ENCODE measurements at places on chromosomes 4 and X.

- DNase-seq: peak; percentile 42
Observed at GRCh38 chr4:3868211-3869173, 102.3 kb downstream of the ADRA2C start.

- DNase-seq: no peak
Observed at GRCh38 chr4:128220286-128221235, 67.1 kb downstream of the PGRMC2 start.

- DNase-seq: no peak
Observed at GRCh38 chrX:105463473-105463872, 243.0 kb upstream of the TEX13A start.

DNA sequence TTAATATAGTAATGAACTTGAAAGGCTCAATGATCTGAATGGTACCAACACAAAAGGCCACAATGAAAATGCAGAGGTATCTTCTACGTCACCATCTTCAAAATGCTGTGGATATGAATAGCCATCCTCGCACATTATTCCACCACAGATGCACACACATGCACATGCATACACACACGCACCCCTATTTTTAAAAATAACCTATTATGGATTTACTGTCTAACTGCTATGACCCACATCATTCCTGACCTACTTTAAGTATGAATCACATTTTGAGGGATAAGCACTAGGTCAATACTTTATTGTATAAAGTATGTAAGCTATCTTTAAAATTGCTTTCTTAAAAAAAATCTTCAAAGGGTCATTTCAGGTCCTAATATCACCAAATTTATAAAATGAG lies 24.4 kb upstream of the CORIN start:
- no peak for DNase-seq

- no peak for DNase-seq
Observed at GRCh38 chrX:40085714-40086113, 12.0 kb downstream of the BCOR start.

- DNase-seq: no peak
Observed at GRCh38 chrX:148192547-148192946, 211.4 kb downstream of the FMR1NB start.

DNA sequence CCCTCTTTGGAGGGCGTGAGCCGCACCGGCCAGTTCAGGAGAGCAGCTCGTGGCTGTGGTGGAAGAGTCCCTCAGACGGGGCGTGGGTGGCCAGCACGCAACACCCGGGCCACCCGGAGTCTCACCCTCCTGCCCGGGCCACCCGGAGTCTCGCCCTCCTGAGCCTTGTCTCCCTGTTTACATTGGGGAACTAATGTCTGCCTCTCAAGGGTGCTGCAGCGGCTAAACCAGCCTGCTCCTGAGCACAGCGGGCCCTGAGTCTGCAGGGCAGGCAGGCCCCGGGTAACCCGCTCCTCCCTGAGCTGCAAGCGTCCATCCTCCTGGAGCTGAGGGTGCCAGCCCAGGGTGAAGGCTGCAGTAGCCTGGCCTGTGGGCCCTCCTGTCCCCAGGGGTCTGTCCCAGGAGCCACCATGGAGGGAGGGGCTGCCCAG lies 3.0 kb downstream of the PDE6B start:
- no peak for DNase-seq

- DNase-seq: no peak
Observed at GRCh38 chrX:121160987-121161386, 113.6 kb downstream of the GLUD2 start.

GRCh38 chr4:2699534-2699933 lies 56.6 kb downstream of the TNIP2 start:
- DNase-seq: no peak

DNA sequence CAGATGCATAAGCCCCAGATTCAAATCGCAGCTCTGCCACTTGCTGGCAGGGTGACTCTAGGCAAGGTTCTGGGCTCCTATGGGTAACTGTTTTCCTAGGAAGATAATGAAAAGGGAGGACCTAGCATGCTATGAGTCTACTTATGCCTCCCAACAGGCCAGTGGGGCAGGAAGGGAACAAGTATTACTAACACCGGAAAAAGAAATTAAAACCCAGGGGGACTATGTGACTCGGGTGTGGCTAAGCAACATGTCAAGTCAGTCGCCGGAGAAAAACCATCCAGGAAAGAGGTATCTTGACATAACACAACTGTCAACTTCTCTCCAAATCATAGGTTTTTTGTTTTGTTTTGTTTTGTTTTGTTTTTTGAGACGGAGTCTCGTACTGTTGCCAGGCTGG lies 45.5 kb upstream of the RBPJ start:
- DNase-seq: no peak

DNA sequence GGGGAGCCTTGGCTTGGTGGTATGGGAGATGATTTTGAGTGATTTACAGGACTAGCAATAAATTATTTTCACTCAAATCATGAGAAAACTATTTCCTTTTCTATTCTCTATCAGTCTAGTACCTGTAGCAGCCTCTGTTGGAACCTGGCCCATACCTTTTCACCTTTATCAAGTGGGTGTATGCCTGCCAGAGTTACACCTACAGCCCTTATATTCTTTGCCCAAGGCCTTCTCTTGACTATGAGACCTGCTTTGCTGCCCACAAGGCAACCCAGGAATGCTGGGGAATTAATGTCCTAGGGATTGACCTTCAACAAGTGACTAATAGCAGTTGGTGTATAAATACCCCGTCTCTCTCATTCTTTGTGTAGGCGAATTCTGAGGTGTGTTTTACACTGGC lies 20.0 kb upstream of the LEF1 start:
- no peak for DNase-seq

DNA sequence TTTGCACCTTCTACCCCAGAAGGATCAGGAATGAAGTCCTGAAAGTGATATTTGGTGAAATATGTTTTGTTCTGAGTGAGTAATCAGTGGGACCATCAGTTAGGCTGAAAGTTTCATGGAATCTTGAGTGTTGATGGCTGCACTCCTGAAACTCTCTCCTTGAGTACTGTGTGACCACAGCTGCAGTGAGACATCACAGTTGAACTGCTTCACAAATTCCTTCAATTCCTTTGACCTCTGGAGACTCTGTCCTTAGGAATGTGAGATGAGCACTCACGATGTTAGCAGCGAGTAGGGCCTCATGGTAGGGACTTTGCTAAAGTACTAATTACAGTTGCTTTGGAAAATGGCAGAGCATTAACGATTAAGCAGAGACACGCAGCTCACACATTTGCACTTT lies 142.9 kb upstream of the SLC4A4 start:
- no peak for DNase-seq

- no peak for DNase-seq
Observed at GRCh38 chr4:138113819-138114400, 128.2 kb downstream of the SLC7A11 start.

- peak; percentile 59 for DNase-seq
Observed at GRCh38 chr4:40550948-40551462, 78.7 kb downstream of the RBM47 start.

DNA sequence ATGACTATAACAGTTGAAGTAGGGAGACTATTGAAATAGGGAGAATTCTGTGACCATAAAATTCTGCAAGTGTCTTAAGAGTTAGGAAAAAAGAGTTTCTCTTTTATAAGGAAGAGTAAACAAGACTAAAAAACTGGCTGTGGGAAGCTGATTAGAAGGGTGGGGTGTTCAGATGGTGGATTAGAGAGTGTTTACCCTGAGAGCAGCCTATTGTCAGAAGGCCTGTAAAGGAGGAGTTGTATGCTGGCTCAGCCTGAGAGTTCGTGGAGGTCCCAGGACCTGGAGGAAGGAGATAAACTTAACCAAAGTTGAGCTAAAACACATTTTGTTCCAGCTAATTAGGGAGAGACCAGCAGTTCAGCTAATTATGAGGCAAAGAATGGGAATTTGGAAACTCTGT lies 629.7 kb downstream of the PCDH7 start:
- DNase-seq: no peak

GRCh38 chrX:2627272-2627867 lies 63.7 kb upstream of the CD99 start:
- DNase-seq: peak; percentile 52

DNA sequence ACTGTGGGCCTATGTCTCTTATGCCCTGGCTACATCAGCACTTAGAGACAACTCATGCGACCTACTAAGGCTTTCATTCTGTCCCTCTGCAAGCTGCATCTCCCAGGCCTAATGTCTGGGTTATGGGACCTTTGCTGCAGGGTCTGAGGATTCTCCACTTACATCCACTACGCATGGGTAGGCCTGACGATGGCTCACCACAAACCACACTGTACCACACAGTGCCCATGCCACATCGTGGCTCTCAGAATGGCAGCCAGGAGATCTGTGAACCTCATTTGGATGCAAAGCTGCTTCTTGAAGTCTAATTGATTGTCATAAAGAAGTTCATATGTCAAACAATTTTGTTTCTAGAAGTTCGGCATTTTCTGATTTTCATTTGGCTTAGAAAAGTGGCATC lies 84.6 kb upstream of the BEND4 start:
- no peak for DNase-seq

DNA sequence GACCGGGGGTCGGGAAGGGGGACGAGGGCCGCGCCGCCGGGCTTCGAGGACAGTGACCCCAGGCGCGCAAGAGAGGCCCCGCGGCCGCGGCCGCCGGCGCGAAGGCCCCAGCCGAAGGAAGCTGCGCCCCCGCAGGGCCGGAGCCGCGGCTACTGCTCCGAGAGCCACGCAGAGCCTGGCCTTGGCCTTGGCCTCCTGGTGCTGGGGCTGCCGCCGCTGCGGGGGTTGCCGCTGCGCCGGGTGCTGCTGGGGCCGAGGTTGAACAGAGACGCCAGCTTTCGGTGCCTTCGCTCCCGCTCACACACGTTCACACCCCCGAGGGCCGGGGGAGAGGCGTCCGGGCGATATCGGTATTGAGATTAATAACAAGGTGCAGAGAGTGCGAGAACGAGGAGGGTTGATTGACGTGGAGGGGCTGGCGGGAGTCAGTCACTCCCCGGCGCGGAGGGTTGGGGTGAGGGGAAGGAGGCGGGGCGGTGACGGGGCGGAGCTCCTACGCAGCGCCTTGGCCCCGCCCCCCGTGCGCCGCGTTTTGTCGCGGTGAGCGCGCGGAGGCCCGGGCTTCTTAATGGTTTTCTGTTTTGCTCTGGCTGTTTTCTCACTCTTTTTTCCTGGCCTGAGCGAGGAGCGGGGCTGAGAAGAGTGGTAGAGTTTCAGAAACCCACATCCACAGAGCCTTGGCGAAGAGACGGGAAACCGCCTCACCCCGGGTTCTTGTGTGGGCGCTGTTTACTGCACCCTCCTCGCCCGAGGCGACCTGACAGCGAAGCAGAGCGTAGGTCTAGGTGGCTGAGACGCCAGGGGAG lies 878 bp upstream of the CNOT6L start:
- DNase-seq: peak; percentile 97

- peak; percentile 87 for DNase-seq
Observed at GRCh38 chr4:6942238-6942800, 32.7 kb downstream of the TBC1D14 start.

DNA sequence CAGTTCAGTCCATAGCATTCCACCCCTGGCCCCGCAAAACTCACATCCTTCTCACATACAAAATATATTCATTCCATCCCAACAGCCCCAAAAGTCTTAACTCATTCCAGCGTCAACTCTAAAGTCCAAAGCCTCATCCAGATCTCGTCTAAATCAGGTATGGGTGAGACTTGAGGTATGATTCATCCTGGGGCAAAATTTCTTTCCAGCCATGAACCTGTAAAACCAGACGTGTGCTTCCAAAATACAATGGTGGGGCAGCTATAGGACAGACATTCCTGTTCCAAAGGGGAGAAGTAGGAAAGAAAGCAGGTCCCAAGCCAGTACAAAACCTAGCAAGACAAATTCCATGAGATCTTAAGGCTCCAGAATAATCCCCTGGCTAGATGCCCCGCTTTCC lies 76.9 kb downstream of the CLDN34 start:
- DNase-seq: no peak

- no peak for DNase-seq
Observed at GRCh38 chr4:126799416-126799815, 833.3 kb upstream of the INTU start.

DNA sequence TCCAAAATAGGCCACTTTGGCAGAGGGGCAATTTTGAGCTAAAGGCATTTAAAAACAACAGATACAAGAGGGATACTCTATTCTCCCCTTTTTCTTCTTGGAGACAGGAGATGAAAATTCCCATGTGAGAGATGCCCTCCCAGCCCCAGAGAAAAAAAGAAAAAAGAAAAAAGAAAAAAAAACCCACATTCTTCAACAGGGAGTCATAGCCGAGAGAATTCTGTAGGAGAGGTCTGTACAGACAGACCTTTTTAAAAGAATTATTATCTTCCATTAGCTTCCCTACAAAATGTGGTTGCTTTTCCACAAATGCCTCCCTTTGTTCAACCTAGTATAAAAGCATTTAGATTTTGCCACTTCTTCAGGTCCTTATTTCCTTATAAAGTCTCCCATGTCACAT lies 89.9 kb downstream of the SPCS3 start:
- DNase-seq: no peak

DNA sequence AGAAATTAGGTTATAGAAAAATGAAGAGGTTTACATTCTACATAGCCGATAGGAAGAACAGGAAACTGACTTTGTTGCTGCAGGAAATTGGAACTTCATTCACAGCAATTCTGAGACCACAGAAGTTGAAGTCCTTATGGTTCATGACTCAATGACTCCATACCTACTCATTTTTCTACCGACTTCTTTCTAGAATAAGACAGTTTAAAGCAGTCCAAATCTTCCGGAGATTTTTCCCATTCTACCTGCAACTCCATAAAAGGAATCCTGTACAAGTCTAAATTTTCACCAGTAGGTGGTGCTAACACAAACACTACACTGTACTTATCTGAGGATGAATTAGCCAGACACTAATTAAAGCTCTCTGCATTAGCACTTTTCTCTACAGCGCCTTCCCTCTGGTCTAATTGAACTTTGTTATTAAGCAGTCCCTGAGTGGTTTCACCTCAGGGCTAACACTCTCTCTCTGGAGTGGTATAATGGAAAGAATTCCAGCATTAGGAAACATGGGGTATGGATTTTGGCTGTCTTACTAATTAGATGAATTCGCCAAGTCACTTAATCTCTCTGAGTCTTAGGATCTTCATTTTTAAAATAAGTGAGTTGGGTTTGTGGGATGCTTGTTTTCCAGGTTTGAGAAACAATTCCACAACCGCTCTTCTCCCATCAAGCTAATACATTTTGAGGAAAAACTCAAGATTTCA lies 167.9 kb downstream of the SMIM20 start:
- DNase-seq: peak; percentile 66

DNA sequence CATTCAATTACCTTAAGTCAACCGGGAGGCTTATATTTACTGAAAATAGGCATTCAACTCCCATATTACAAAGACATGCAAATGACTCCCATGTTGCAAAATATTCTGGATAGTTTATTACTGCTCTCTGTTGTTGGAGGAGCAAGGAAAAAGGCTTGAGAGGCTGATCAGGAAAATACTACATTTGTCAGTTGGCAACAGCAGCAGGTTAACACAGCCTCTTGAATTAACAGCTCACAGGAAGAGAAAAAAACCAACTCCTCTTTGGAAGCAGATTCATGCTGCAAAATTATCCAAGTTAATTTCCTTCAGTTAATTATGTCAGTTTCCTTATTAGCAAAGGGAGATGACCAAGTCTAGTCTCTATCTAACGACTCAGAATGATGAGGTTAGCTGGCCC lies 238.9 kb downstream of the MAML3 start:
- DNase-seq: no peak

Measured in hepatocyte (in vitro differentiated cells).